ENCODE measurements at places on chromosomes 4 and X.

GRCh38 chr4:14880805-14881204 lies 121.5 kb upstream of the CPEB2 start:
- no peak for DNase-seq

GRCh38 chrX:24113181-24113580 lies 36.3 kb upstream of the ZFX start:
- no peak for DNase-seq

GRCh38 chrX:155544881-155545280 lies 67.9 kb downstream of the TMLHE start:
- no peak for DNase-seq

- no peak for DNase-seq
Observed at GRCh38 chr4:161101881-161102280, 1061.9 kb downstream of the FSTL5 start.

GRCh38 chr4:122968227-122968812 lies 45.9 kb upstream of the NUDT6 start:
- DNase-seq: no peak

GRCh38 chr4:118787844-118788380 lies 48.0 kb downstream of the SEC24D start:
- no peak for DNase-seq

DNA sequence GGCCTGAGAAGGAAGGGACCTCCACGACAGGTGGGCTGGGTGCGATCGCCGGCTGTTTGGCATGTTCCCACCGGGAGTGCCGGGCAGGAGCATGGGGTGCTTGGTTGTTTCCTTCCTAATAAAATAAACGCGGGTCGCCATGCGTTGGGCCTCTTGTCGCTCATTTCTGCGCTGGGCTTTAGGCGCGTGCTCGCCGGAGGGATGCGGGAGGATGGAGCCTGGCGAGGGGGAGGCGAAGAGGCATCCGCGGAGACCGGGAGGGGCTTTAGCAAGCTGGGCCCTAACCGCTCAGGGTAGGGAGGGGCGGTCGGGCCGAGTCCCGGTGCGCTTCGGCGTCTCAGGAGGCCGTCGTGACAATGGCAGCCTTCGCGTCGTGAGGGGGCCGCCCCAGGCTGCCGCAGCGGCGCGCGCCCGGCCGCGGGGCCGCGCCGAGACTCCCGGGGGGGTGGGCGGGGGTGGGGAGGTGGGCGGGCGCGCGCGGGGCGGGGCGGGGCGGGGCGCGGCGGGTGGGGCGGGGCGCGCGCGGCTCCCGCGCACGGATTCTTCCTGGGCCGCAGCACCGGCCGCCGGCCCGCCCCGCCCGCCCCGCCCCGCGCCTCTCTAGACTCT lies 476 bp upstream of the GDI1 start:
- DNase-seq: peak; percentile 67

GRCh38 chr4:157791236-157791635 lies 381.6 kb downstream of the GASK1B start:
- DNase-seq: no peak

DNA sequence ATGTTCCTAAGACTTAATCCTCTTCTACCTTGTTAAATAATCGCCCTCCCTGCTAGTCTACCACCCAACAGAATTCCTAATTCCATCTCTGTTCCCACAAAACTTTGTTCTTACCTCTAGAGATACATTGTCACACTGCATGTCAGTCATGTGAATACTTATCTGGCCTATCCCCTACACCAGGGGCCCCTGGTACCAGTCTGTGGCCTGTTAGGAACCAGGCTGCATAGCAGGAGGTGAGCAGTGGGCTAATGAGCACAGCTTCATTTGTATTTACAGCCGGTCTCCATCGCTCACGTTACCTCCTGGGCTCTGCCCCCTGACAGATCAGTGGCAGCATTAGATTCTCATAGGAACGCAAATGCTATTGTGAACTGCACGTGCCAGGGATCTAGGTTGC lies 73.9 kb downstream of the APBB2 start:
- DNase-seq: no peak

DNA sequence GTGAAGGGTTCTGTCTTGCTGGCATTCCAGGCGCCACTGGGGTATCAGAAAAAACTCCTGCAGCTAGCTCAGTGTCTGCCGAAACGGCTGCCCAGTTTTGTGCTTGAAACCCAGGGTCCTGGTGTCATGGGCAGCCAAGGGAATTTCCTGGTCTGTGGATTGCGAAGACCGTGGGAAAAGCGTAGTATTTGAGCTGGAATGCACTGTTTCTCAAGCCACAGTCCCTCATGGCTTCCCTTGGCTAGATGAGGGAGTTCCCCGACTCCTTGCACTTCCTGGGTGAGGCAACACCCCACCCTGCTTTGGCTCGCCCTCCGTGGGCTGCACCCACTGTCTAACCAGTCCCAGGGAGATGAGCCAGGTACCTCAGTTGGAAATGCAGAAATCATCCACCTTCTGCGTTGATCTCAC lies 40.1 kb downstream of the NOP14 start:
- no peak for DNase-seq

GRCh38 chr4:67699603-67700002 lies 1.4 kb downstream of the UBA6 start:
- DNase-seq: no peak

- DNase-seq: no peak
Observed at GRCh38 chr4:40427128-40427527, 92.0 kb downstream of the CHRNA9 start.

DNA sequence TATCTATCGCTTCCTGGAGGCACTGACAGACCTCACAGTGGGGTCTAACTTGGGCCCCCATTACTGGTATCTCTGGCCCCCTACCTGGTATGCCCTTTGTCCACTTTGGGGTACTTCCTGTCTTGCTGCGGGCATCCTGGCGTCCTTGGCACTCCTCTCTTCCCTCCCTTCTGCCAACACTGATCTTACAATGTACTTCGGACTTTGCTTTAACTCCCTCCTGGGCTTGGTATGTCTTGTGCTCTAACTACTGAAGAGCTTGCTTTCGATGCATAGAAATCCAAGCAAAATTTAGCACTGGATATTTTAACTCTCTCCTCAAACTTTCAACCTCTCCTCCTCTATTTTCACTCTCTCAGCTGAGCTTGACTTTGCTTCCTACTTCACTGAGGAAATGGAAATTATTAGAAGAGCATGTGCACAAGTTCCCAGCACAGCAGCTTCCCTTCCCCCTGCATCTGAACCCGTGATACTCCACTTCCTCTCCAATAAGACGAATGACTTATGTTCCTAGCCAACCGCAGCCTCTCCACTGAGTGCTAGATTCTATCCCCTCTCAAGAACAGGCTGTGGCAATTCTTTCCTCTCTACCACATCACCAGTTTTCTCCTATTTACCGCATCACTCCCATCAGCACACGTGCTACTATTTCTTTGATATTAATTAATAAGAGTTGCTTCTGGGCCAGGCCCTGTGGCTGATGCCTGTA lies 52.9 kb downstream of the SUPT20HL2 start:
- DNase-seq: no peak

GRCh38 chr4:52648836-52649235 lies 10.3 kb downstream of the USP46 start:
- DNase-seq: no peak

GRCh38 chr4:1711571-1712215 lies 426 bp downstream of the SLBP start:
- peak; percentile 59 for DNase-seq

- no peak for DNase-seq
Observed at GRCh38 chr4:116118221-116118620, 967.2 kb downstream of the TRAM1L1 start.

DNA sequence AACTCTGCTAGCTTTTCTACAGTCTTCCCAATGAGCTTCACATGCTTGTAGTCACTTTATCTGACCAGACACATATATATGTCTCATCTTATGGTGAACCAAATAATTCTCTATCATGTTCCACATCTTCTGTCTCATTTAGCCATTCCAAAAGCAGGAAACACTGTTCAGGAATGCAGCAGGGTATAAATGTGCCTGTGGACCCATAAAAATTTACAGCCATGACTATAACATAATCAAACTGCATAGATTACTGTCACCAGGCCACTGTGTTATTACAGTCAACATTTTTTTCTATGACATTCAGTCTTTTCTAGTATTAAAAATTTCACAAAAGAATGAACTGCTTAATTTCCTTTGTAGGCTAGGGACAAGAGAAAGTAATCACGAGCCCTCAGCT lies 170.0 kb upstream of the NPY2R start:
- no peak for DNase-seq

GRCh38 chr4:146943691-146944375 lies 1.8 kb downstream of the TTC29 start:
- DNase-seq: no peak

DNA sequence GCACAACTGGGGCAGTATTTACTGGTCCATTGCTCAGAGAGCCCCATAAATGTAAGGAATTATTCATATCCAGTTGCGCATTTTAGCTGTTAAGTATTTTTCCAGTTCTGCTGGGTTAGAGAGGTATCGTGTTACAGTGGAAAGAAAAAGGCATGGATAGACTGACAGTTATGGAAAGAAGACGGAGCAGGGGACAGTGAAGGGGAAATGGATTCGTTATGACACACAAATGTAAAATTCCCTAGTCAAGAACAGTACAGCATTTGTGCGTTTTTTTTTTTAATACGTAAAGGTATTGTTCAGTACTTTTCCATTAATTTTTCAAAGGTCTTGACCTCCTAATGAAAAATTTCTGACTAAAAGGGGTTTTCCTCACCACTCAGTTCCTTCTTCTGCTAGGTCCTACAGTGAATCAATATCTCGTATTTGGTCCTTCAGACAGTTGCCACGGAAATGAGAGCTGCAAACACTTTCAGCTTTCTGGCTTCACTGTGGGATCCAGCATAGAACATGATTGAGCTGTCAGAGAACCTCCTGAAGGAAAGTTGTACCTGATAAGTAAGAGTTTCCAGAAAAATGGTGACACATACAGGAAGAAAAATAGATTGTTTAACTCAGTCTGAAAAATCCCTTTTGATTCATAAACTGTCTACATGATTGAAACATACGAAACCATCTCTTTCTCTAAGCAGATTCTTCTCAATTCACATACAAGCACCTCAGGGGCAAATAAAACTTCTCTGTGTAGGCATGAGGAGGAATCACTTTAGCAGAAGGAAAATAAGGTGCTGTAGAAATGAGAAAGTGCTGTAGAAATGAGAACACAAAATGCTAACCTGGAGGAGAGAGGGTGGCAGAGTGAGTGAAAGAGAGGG lies 21.8 kb upstream of the BBS12 start:
- DNase-seq: no peak

Data from OCI-LY7 (cell line).